ENCODE measurements at places on chromosomes 16 and 17. TPM values are rescaled to one million over a fixed set of nuclear protein-coding genes. Genes with fewer than 3 reads are reported as not detected.

DNA sequence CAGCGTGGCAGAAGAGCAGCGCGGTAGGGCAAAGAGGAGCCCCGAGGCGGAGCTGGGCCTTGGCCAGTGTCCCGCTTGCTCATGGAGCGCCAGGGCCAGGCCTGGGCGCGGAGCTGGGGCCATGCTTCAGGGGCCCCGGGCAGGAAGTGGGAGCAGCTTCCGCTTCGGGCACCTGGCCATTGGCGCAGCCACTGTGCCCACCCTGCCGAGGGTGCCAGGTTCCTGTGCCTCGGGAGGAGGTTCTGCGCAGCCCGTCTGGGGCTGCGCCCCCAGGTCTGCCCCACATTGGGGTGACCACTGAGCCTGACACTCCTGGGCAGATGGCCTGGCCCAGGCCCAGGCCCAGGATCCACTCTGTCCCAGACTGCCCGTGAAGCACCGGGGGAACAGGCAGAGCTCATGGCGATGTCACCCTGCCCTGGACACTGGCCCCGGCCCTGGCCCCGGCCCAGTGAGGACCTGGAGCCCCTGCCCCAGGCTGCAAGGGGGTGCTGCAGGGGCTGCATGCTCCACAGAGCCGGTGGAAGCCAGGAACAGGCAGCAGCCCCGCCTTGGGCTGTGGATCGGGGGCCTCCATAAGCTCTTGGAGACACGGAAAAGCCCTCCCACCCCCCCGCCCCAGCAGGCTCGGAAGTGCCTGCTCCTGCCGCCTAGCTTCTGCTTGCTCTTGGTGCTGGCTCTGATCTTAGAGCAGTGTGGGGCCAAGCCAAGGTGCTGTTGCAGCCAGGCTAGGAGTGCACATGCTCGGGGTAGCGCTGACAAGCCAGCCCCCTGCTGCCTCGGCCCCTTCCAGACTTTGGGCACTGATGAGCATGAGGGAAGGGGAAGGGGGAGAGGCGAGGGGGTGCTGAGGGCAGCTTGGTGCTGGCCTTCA lies 35.9 kb upstream of the FOXJ1 start:
- peaks cover 16% of the 10 kb centered on the region for H3K4me1 ChIP-seq
- H3K4me3 ChIP-seq: no peak overlapping the region
- H3K36me3 ChIP-seq: no peaks in the 10 kb centered on the region
- H3K27me3 ChIP-seq: no peaks in the 10 kb centered on the region
- H3K27ac ChIP-seq: no peak overlapping the region

GLIS2 gene
- 78.2 TPM for total RNA-seq

GFAP gene
- total RNA-seq: not detected

DNA sequence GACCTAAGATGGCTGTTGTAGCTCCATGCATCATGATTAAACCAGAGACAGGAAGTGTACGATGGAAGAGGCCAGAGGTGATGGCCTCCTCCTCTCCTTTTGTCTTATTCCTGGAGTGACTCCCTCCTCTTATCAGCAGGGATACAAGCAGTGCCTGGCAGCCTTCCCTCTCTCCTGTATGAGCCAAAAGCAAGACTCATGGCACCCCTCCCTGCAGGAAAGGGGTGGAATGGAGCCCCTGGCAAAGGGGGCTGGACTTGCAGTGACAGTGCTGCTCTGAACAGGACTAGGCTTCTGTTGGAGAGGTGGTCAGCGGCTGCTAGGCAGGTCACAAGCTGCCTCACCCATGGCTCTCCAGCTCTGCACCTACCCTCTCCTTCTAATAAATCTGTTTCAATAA lies 8.4 kb downstream of the TXNL4B start:
- H3K27me3 ChIP-seq: no peaks in the 10 kb centered on the region
- DNase-seq: no peak
- H3K27ac ChIP-seq: no peak overlapping the region
- no peaks in the 10 kb centered on the region for H3K4me1 ChIP-seq

GRCh38 chr16:62539657-62540056 lies 503.4 kb upstream of the CDH8 start:
- DNase-seq: no peak
- H3K27ac ChIP-seq: no peak overlapping the region
- H3K4me1 ChIP-seq: no peaks in the 10 kb centered on the region

ARL5C gene
- total RNA-seq: not detected

ARSG gene
- 11.4 TPM for total RNA-seq

CD300E gene
- not detected for total RNA-seq

DOC2A gene
- total RNA-seq: 5.7 TPM

Data from mesothelial cell of epicardium (in vitro differentiated cells).